ENCODE measurements at places on chromosomes 4 and X. TPM values are rescaled to one million over a fixed set of nuclear protein-coding genes. Genes with fewer than 3 reads are reported as not detected.

The BMPR1B gene
- total RNA-seq, result 13.5 TPM

The CLTRN gene
- total RNA-seq, result not detected

The TREX2 gene
- not detected for total RNA-seq

The GYPE gene
- total RNA-seq, result not detected

The PGRMC2 gene
- 18.6 TPM for total RNA-seq

The F8A2 gene
- total RNA-seq, result not detected

The SYNPO2 gene
- total RNA-seq, result 3.4 TPM

The COX7B2 gene
- total RNA-seq, result not detected

The CXXC4 gene
- not detected for total RNA-seq

The ANKRD17 gene
- 64.4 TPM for total RNA-seq

The C4orf50 gene
- not detected for total RNA-seq

The MAGEC1 gene
- not detected for total RNA-seq

The FHDC1 gene
- 0.09 TPM for total RNA-seq

The PAGE1 gene
- total RNA-seq, result not detected

The SSX4B gene
- not detected for total RNA-seq

The GAGE12F gene
- not detected for total RNA-seq

The ARHGEF38 gene
- not detected for total RNA-seq

The GC gene
- total RNA-seq, result not detected

The NAA10 gene
- 25.8 TPM for total RNA-seq

The GNL3L gene
- total RNA-seq, result 27.1 TPM

The PHEX gene
- total RNA-seq, result 5.6 TPM

The SCFD2 gene
- total RNA-seq, result 36.7 TPM

The ZNF141 gene
- total RNA-seq, result 21.2 TPM

The PRRG1 gene
- 15.3 TPM for total RNA-seq

The ATP2B3 gene
- not detected for total RNA-seq

The SLC16A2 gene
- total RNA-seq, result 28.5 TPM

The MRPL1 gene
- 36.7 TPM for total RNA-seq

The ESX1 gene
- not detected for total RNA-seq

The EGF gene
- 0.09 TPM for total RNA-seq

The COL25A1 gene
- 0.27 TPM for total RNA-seq

The XK gene
- not detected for total RNA-seq

The NIPAL1 gene
- 0.90 TPM for total RNA-seq

The SLC38A5 gene
- 10.2 TPM for total RNA-seq

The NDST3 gene
- total RNA-seq, result not detected

The ANAPC10 gene
- 33.0 TPM for total RNA-seq

The PSAPL1 gene
- not detected for total RNA-seq

The RAB33B gene
- total RNA-seq, result 12.2 TPM

The BEX1 gene
- 0.36 TPM for total RNA-seq

The NXF3 gene
- total RNA-seq, result not detected

The VMA21 gene
- 78.9 TPM for total RNA-seq

The CXCL1 gene
- 5.2 TPM for total RNA-seq

The CCDC120 gene
- 1.2 TPM for total RNA-seq

Measured in fibroblast of the aortic adventitia (primary cell).